Activated naive CD4-positive, alpha-beta T cell treated with anti-CD3 and anti-CD28 coated beads, Interleukin-2, amount 50 U/mL, for 72 hours (primary cell): ENCODE measurements at places on chromosomes 1 and 21.

- DNase-seq, result no peak
These were observed 15.4 kb downstream of the PDXK start for GRCh38 chr21:43734131-43734927.

DNA sequence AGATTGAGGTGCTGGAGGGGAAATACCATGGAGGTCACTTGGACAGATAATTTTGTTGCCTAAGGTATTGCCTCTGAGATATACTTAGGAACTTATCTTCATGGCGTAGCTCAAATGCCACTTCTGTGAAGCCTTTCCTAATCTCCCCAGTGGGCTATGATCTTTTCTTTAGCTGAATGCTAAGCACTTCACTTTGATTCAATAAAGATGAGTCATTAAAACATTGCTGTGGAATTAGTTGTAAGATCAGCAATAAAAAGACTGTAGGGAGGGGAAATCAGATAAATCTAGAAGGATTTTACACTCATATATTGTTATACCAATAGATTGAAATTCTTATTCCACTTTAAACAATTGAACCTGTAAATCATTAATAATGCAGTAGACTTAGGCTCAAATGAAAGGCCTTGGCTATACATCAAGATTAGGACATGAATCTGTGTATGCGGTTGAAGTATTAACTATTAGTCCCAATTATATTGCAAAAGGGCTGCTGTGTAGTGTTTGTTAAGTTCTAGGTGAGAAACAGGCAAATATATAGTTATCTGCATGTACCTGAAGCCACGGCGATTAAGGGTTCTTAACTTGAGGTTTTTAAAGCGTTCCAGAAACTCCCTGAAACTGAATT is 19.2 kb upstream of the MAGOH start:
- DNase-seq, result no peak

DNA sequence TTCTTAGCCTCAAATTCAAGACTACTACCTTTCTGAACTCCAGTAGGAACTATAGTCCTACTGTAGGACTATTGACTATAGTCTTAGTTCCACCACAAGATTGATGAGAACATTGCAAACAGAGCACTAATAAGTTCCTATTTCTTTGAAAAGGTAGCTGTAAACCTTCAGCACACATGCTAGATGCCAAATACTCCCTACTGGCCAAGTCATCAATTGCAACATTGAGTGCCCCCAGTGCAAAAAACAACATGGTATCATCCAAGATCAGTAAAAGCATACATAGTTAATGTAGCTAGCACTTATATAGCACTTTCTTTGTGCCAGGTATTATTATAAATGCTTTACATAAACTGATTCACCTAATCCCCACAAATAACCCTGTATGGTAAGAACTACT is 99.8 kb downstream of the MRPL39 start:
- no peak for DNase-seq

GRCh38 chr1:9042272-9042671 is 16.0 kb upstream of the SLC2A7 start:
- no peak for DNase-seq

- no peak for DNase-seq
These were observed 176.9 kb upstream of the DEPDC1 start for GRCh38 chr1:68673771-68674170.

- DNase-seq, result no peak
These were observed 64.0 kb downstream of the WNT9A start for GRCh38 chr1:227883641-227884301.

GRCh38 chr1:218809061-218809460 is 364.6 kb upstream of the LYPLAL1 start:
- DNase-seq, result no peak

DNA sequence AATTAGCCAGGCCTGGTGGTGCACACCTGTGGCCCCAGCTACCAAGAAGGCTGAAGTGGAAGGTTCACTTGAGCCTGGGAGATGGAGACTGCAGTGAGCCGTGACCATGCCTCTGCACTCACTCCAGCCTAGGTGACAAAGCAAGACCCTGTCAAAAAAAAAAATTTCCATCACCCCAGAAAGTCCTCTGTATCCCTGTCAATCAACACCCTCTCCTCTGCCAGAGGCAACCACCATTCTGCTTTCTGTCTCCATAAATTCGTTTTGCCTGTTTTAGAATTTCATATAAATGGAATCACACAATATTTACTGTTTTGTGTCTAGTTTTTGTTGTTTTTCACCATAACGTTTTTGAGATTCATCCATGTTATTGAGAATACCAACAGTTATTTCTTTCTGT is 141.6 kb upstream of the SLC45A1 start:
- DNase-seq, result no peak
